ENCODE measurements at places on chromosomes 1 and 21. TPM values are rescaled to one million over a fixed set of nuclear protein-coding genes. Genes with fewer than 3 reads are reported as not detected.

DNA sequence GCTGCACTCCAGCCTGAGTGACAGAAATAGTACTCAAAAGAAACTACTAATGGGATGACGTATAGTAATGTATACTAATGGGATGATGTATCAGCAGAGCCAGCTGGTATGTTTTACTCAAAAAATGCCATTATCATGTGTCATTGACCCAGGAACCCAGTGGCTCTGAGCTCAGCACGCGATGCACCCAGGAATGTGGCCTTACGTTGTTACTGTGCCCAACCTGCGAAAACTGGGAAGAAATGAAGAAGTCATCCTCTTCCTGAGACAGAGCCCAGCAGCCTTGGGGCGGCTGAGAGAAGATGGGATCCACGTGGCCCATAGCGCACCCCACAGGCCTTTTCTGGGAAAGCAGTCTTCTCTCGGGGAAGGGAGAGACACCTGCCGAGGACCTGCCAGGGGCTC, 8.8 kb downstream of the UBE2J2 start:
- DNase-seq, result peak; percentile 60

The NUCKS1 gene
- total RNA-seq, result 437 TPM

DNA sequence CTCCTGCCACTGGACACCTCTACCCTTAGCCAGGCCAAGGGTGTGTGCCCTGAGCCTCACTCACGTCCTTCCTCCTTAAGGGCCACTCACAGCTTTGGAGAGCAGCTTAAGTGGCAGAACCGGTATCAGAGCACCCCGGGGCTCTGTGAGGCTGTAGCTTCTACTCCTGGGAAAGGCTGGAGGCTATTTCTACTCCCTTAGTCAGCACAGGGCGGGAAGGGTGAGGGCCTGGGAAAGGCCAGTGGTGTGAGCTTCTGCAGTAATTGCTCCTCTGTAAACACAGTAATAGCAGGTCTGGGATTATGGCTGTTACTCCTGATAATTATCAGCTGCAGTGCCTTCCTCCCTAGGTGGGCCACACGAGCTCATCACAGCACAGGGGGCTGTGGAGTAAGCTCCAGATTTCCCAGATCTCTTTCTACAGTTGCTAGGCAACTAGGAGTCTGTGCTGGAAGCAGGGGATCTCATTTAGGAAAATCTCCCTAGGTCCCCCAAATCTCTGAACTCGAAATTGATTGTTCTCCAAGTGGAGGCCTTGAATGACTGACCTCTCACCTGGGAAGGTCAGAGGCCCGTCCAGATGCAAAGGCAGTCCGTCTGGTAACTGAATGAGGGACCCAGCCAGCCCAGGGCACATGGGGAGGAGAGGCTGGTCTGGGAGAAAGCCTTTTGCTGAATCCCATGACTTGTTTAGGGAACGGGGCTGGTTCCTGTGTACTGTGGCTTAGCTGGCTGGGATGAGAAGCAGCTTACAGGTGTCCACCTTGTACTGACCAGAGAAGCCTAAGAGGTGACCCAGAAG, 29.3 kb downstream of the IER5 start:
- DNase-seq, result no peak

The FMO4 gene
- 2.1 TPM for total RNA-seq

Data from A673 (cell line).